ENCODE measurements at places on chromosomes 7 and 10.

DNA sequence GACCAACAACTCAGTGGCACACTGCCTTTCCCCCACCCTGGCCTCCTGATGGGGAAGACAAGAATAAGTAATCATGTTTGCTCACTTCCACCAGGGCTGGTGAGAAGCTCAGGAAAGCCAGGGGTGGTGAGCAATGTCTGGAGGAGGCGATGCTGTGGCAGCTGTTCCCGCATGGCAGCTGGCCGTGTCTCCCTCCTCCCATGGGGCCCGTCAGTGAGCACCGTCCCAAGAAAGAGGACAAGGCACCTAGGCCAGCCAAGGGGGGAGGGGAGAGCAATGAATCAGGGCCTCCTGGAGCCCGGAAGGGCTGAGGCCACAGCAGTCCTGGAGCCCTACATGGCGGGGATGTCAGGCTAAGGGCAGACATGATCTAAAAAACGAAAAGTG, 69.2 kb upstream of the INSIG1 start:
- no peak for DNase-seq

DNA sequence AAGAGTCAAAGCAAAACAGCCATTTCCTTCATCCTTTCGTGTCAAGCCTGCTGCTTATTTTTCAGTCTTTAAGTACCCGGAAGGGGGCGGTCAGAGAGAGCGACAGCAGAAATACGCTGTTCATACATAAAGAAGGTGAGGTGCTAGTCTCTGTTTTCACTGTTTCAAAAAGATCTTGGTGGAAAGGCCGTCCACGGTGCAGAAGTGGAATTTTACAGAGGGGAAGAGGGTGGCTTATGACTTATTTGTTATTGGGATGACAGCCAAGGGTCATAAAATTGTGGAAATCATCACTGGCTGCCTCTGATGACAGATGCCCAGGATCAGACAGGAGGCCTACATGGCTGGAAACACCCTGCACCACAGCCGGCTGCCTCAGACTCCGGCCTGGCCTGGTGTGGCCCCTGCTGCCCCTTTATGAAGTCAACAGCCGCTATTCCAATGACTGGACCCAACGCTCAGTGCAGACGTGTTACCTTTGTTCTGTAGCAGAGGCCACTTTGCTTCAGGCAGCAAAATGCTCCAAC, 57.0 kb downstream of the HIPK2 start:
- DNase-seq: no peak

DNA sequence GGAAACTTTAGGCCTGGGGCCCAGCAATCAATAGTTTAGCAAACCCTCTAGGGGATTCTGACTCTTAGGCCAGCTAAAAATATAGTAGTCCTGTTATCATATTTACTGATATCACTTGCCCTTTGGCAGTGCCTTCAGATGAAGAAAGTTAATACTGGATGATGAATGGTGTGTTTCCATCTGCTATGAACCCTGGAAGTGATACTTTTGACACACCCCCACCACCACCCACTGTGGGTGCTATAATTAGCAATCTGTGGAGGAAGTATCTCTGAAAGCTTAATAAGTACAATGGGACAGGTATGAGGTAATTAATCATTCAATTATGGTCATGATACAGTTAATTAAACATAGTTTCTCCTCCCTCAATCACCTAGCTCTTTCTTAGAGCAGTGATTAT, 90.4 kb upstream of the LRRTM3 start:
- DNase-seq: no peak

DNA sequence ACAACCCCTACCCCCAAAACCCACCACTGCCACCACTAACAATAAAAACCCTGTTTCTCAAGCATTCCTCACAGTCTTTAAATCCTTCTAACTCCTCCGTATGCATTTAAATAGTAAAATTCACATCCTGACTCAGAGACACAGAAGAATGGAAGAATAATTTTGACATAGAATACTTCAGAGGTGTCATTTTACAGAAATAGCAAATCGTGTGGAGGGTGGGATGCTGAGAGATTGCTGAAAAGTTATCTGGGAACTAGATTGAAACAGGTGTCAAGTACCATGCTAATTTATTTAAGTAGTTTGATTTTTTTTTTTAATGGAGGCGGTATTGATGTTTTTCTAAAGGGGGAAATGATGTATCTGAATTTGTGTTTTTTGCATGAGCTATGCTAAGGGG, 575.2 kb upstream of the TPK1 start:
- no peak for DNase-seq

- DNase-seq: no peak
These were observed at the start of gene GTF2IRD1 for GRCh38 chr7:74453322-74454011. GTF2IRD1 (plus strand) TSS chr7:74453906; CDS start chr7:74508081, 54,175 bp downstream.

All from urinary bladder (tissue), 4 donors.